ENCODE measurements at places on chromosomes 4 and X. TPM values are rescaled to one million over a fixed set of nuclear protein-coding genes. Genes with fewer than 3 reads are reported as not detected.

DNA sequence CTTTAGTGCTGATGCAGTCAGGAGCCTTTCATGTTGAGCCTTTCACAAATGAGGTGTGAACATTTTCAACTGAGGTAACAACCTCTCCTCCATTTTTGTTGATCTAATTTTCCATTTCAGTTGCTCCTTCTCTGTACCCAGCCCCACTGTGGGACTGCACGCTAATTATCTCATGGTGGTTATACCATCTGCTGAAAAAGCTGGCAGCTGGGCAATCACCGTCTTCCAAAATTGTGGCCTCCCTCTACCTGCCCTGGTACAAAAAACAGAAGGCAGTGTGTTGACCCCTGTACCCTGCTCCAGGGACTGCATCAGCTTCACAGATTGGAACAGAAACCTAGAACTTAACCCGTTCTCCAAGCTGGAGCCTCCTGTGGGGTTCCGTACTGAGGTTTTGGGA lies 72.4 kb upstream of the LONRF3 start:
- DNase-seq: no peak

GRCh38 chr4:139689093-139689722 lies 23.6 kb downstream of the MGST2 start:
- DNase-seq: no peak

- peak; percentile 41 for DNase-seq
Observed at GRCh38 chr4:138405934-138406567, 163.9 kb upstream of the SLC7A11 start.

- DNase-seq: no peak
Observed at GRCh38 chr4:174071595-174071994, 211.9 kb downstream of the FBXO8 start.

GRCh38 chrX:38561951-38562719 lies 793 bp downstream of the TSPAN7 start:
- no peak for DNase-seq

GRCh38 chr4:121675715-121676114 lies 21.1 kb downstream of the ANXA5 start:
- no peak for DNase-seq

GRCh38 chr4:54696649-54697048 lies 38.9 kb downstream of the KIT start:
- peak; percentile 18 for DNase-seq

DNA sequence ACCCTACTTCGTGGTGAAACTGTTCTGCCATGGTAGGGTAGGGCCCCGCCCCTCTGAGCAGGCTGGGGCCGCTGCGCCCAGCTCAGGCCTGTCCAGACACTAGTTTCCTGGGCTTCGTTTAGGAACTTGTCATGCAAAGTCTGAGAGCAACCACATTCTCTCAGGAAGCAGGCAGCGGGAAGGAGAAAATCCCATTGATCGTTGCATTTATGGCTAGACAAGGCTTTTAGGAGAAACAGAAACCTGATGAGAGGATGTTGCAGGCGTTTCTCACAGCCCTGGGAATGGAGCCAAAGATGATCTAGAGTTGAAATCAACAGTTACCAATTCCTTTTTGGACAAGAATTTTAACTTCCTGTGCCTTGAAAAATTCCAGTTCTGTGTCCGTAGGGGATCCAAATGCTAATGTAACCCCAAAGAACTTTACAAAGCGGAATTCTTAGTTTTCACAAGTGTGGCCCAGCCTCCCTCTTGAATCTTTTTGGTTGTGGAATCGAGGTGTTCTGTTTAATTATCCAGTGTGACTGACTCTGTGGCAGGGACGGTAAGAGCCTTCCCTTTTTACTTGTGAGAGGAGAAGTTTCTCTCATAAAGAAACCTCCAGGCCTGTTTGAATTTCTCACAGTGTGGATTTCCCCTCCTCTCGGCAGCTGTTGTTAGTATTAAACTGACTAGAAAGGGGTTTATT lies 4.5 kb upstream of the CXCL9 start:
- DNase-seq: peak; percentile 80

- DNase-seq: peak; percentile 29
Observed at GRCh38 chr4:146709956-146710355, 71.3 kb downstream of the POU4F2 start.

DNA sequence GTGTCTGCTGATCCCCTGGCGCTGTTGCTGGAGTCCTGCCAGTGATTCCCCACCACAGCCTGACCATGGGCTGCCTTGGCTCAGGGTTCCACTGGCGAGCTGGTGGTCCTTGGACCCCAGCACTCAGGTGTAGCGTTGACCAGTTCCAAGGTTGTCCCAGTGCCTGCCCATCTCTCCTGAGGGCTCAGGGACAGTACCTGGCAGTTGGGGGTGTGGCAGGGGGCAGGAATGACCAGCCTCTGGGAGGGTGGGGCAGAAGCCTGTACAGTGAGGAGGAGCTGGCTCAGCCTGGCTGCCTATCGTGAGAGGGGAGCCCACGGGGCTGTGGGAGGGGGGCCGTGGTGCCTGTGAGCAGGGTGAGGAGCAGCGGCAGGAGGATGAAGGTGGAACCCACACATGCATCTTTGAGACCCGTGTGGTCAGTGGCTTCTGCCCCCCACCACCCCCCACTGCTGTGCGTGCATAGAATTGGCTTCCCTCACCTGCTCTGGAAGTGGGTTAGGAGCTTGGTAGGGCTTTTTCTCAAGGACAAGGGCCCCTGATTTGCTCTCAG lies 12.6 kb upstream of the MSANTD1 start:
- no peak for DNase-seq

- DNase-seq: no peak
Observed at GRCh38 chr4:42341518-42342026, 55.7 kb upstream of the SHISA3 start.

- DNase-seq: no peak
Observed at GRCh38 chrX:127963696-127964095, 88.5 kb downstream of the ACTRT1 start.

DNA sequence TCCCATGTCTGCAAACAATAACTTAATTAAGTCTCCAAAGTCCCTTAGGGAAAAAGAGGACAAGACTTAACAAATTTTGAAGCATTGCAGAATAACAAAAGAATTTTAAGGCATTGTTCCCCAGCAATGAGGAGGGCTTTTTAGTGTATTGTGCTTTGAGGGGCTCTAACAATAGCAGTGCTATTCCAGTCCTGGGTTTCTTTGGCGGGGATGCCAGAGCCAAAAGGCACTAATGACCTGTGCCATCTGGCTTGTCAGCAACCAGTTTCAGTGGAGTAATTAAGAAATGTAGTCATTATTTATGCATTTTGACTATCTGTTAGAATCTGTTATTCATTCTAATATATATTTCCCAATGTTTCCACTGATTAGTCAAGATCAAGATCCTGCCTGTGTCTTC lies 575.4 kb downstream of the SPRY1 start:
- DNase-seq: no peak

- DNase-seq: peak; percentile 40
Observed at GRCh38 chr4:26288355-26288909, 32.4 kb upstream of the RBPJ start.

GRCh38 chrX:28058901-28059300 lies 77.7 kb upstream of the DCAF8L1 start:
- peak; percentile 9 for DNase-seq

GRCh38 chr4:33626221-33626620 lies 2618.1 kb downstream of the ARAP2 start:
- no peak for DNase-seq

DNA sequence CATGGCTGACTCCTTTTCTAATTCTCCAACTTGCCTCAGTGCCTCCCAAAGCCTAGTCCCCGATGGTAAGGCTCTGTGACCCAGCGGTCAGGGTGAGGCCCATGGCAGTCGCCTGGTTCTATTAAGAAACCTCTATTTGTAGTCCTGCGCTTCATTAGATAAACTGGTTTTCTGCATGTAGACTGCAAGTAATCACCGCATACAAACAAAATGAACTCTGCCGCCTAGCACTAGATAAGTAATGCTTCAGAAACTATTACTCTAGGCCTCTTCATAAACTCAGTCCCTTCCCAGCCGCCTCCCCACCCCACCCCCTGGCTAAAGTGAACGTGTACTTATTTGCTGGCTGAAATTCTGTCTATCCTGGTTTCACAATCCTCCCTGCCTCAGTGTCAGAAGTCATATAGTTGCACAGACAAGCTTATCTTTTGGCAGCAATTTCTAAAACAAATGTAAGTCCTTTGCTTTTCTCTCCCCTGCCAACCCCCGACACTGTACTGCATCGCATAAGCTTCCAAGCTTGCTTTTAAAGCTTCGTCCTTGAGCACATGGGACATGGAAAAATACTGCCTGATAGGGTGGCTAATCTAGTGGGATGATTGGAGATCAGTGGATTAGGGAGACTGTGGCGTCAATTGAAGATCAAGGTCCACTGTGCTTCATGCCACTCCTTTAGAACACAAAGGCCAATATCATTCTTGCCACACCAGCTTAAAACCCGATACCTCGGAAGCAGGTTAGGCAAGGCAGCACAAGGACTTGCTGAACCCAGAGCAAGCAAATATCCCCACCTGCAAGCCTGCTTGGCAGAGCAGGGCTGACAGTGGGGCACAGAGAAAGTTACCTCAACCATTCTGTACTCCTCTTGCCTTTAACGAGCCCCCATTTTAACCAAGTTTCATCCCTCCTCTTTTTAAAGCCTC lies 125.8 kb downstream of the IRF2 start:
- DNase-seq: no peak

GRCh38 chr4:157280673-157281072 lies 60.1 kb downstream of the GRIA2 start:
- DNase-seq: peak; percentile 9

DNA sequence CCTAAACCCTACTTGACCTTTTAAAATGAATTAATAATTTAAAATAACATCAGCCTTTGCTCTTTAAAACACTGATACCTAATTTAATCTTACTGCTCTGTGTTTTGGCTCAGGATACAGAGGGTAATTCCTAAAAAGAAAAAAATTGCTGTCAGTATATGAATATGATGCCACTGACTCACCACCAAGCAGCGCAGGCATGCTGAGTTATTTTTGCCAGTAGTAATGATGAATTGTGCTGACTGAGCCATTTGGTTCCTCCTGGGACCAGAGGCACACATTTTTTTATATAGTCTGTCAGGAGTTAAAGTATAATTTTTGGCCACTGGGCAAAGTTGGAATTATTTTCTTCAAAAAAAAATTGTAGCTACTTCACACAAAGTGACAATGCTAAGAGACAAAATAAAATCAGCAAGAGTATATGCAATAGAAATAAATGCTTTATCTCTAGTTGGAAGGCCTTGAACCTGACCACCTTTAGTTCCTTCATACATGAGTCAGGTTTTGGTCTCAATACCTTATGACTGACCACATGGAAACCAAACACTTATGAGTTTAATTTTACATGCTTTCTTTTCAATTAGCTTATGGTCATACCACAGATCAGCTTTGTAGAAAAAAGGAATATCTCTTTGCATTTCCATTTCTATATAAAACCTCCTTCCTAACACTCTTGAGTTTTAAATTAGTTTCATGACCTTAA lies 115.1 kb downstream of the PPP3CA start:
- peak; percentile 87 for DNase-seq

DNA sequence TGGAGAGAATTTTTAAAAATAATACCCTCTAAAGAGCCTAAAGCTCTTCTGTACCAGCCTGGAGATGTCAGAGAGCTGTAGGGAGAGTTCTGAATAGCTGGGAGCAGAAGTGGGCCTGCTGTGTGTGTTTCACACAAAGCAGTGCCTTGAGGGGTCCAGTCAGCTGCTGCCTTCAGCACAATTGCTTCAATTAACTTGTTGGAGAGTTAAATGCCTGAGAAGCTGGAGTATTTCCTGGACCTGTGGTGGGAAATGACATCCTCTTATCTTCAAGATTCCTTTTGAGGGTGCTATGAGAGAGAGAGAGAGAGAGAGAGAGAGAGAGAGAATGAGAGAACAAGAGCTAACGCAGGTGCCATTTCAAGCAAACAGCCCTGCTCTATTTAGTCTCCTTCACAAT lies 96.2 kb upstream of the IL1RAPL2 start:
- no peak for DNase-seq

DNA sequence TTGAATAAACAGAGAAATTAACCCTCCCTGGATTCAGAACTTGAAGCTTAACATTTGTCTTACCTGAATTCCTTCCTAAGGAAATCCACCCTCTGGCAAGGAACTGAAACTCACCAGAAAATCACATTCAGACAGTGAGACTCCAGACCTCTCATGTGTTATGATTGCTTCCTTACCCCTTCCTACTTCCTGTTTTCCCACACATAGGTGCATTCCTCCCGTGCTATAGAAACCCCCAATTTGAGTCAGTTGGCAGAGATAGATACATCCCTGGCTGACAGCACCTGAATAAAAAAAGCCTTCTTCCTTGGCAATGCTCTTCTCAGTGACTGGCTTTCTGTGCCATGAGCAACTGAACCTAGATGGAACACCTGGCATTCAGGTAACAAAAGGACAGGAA lies 157.0 kb upstream of the SMIM31 start:
- peak; percentile 46 for DNase-seq

DNA sequence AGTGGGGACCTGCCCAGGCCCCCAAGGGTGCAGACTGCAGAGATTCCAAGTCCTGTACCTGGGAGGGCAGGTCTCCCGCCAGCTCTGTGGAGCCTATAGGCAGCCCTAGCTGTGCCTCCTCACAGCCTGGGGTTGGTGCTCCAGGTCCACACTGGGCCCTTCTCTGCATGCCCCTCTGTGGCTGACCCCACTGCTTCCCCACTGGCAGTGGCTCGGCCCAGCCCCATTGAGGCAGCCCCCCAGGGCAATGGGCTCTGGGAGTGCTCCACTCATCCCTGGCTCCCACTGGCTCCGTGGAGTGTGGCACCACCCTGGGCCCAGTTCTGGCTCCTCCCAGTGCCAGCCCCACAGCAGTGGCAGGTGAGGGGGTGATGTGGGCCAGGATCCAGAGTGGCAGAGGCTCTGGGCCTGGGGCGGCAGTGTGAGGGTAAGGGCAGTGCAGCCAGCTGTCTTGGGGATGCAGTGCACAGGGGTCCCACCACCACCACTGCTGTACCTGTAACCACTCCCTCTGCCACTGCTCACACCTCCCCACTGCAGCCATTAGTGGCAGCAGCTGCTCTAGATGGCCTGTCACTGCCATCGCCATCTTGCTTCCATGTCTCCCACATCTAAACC lies 312.2 kb downstream of the GPM6A start:
- DNase-seq: no peak

The ATP8A1 gene
- polyA plus RNA-seq: 0.02 TPM

The ZNF732 gene
- 0.34 TPM for polyA plus RNA-seq

The ELF4 gene
- polyA plus RNA-seq: 15.9 TPM

The IGSF1 gene
- not detected for polyA plus RNA-seq

The FGA gene
- not detected for polyA plus RNA-seq

The PDZD4 gene
- 0.03 TPM for polyA plus RNA-seq

The ODAPH gene
- 0.87 TPM for polyA plus RNA-seq

The SERPINA7 gene
- polyA plus RNA-seq: not detected

The PAGE2B gene
- not detected for polyA plus RNA-seq

The TCEAL9 gene
- polyA plus RNA-seq: 98.0 TPM
